ENCODE measurements at places on chromosomes 1 and 21.

DNA sequence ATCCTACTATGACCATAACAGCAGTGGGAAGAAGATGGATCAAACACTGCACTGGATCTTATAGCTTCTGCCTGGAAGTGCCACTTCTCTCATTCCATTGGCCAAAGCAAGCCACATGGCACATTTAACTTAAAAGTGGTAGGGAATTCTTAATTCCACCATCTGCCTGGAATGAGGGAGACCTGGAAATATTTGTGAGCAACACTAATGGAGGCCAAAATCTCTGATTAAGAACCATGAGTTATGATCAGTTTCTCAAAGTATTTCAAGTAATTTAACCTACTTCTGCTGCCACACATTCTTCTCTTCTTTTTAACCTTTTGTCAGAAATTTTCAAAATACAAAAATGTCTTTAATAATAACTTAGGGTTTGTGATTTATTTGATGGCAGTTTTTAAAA, 154.0 kb upstream of the C1orf87 start:
- DNase-seq, result peak; percentile 2

DNA sequence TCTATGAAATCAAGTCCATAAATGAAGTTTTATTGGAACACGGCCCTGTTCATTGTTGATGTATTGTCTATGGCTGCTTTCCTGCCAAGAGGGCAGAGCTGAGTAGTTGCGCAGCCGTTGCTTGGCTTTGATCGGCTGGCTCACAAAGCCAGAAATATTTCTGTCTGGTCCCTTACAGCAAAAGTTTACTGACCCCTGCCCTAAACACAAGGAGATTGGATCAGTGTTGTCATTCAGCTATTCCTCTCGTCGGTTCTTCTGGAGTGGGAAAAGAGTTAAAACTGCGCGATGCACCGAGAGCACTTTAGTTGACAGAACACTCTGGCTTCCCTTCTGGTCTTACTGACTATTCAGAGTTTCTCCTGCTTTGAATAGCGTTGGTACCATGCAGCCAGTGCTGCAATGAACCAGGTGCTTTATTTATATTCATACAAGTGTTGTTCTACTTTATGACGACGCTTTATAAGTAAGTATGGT, 868 bp downstream of the ZBTB40 start:
- DNase-seq, result peak; percentile 41

GRCh38 chr1:64934115-64934877, 32.1 kb downstream of the JAK1 start:
- DNase-seq, result peak; percentile 79

DNA sequence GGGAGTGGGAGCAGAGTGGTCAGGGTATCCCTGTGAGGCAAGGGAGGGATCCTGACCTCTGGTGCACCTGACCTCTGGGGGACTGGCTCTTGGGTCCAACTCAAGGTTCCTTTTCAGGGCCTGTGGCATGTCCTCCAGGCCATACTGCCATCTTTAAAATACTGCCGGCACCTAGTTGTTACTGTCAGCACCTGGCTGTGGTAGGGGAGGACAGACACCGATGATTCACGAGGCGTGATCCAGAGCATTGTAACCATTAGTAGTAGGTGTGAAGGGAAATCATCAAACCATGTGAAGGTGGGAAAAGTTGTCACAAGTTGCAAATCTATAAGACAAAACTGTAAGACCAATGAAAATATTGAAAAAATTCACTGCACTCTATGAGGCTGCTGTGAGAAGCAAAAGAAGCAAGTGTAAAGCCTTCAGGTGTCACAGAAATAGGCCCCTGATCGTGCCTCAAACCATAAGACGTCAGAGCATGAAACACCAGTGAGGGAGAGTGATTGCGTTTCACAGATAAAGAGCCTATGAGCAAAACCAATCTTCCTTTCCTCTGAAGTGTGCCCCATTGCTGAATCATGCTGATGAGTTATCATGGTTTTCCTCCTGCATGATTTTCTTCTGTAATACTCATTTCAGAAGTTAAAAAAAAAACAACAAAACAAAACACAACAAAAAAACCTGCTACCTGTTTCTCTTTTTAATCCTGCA, 55.3 kb downstream of the CDC7 start:
- peak; percentile 81 for DNase-seq

DNA sequence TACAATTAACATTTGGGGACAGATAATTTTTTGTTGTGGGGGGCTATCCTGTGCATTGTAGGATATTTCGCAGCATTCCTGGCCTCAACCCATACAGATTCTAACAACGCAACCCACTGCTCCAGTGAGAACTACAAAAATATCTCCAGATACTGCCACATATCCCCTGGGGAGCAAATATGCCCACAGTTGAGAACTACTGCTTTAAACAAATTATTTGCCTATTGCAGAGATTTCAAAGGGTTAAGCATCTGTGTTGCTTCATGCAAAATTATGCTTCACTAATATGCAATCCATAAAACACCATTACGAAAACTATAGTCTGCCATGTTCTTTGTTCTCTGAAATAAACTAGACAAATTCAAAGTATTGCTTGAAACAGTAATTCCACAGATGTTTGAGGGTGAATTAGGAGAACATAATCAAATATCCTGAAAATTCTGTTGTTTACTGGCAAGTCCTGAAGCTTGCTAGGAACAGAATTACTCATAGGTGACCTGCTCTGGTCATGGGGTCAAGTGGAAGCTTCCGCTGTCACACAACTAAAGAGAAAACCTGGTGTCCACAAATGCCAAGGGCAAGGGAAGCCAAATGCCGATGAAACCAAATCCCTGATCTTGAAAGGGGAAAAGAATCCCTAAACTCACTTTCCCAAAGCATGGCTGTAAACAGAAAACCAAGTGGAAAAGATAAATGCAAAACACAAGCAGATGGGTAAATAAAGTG, 149.4 kb downstream of the RERE start:
- DNase-seq, result no peak

DNA sequence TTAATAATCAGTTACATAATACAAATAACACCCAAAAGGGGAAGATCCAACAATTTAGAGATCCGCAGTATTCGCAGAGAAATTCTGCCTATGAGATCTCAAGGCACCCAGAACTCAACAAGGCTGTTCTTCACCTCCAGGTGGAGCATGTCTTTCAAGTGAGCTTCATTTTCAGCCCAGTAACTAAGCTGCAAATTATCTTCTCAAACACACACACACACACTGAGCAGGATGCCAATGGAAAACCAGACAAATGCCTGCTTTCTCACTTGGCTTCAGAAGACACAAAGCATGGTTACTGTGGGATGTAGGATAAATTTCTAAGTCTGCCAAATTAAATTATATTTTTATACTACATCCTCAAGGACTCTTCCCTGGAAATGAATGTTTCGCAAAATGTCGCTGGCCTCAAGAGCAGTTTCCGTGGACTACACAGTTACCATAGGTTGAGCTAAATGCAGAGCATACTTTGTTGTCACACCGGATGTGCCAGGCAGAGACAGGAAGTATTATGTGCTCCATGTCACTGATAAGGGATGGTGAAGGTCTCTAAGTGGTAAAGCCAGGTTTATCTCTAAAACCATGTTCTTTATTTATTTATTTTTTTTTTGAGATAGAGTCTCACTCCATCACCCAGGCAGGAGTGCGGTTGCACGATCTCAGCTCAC, 30.3 kb downstream of the UBR4 start:
- DNase-seq, result peak; percentile 24

- peak; percentile 60 for DNase-seq
These were observed 28.1 kb upstream of the TXLNA start for GRCh38 chr1:32151319-32151787.

DNA sequence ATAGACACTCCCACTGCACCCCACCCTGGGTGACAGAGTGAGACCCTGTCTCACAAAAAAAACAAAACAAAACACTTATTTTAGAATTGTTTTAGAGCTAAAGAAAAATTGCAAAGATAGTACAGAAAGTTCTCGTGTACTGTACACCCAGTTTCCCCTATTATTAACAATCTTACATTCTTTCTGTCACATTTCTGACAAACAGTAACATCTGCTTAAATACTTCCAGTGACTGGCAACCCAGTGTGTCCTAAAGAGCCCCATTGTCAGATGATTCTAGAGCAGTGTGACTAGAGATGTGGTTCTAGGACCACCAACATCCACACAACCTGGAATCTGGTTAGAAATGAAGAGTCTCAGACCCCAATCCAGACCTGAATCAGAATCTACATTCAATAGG, 90.5 kb downstream of the LEPR start:
- no peak for DNase-seq

DNA sequence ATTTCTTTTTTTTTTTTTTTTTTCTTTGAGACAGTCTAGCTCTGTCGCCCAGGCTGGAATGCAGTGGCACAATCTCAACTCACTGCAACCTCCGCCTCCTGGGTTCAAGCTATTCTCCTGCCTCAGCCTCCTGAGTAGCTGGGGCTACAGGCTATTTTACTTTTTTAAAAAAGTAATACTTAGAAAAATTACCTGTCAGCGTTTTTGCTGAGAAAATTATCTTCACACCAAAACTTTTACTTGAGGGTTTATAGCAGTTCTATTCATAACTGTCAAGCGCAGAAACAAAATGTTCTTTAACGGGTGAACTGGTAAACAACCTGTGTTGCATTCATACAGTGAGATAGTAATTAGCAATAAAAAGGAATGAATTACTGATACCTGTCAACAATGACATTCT, 1.5 kb upstream of the SLC25A24 start:
- DNase-seq, result no peak

GRCh38 chr1:152479792-152480595, 30.6 kb upstream of the LCE5A start:
- DNase-seq, result peak; percentile 29

GRCh38 chr1:178330848-178331497, 165.8 kb downstream of the CLEC20A start:
- no peak for DNase-seq

GRCh38 chr21:33977721-33978369, 62.2 kb upstream of the ATP5PO start:
- DNase-seq, result no peak

GRCh38 chr1:59401581-59401980, 104.7 kb downstream of the FGGY start:
- DNase-seq, result peak; percentile 16

DNA sequence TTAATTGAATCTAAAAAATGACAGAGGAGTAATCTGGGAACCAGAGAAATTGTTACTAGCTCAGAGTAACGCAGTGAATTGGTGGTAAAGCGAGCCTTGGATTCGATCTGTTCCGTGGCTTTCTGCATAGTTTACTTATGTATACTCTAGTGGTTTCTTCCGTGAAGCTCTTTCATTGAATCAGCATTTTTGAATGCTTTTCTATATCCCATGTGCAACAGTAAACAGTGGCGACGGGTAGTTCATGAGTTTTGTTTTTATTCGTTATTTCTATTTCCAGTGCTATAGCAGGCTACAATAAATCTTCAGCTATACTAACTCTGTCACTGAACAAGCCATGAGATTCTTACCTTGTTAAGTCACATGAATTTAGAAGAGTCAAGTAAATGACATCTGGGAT, 14.5 kb upstream of the MAP3K7CL start:
- DNase-seq, result no peak

DNA sequence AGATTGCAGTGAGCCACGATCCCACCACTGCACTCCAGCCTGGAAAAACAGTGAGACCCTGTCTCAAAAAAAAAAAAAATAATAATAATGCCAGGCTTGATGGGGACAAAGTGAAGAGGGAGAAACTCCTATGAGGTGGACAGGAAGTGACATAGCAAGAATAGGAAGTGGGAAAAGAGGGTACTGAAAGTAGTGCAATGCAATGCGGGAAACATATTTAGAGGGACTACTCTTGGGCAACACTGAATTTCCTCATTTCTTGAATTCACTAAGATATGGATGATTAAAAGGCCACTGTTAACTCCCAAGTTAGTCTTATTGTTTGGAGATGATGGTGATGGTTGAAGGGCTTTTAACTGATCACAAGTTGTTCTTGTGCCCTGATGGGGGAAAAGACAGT, 21.6 kb upstream of the KCNA2 start:
- no peak for DNase-seq

DNA sequence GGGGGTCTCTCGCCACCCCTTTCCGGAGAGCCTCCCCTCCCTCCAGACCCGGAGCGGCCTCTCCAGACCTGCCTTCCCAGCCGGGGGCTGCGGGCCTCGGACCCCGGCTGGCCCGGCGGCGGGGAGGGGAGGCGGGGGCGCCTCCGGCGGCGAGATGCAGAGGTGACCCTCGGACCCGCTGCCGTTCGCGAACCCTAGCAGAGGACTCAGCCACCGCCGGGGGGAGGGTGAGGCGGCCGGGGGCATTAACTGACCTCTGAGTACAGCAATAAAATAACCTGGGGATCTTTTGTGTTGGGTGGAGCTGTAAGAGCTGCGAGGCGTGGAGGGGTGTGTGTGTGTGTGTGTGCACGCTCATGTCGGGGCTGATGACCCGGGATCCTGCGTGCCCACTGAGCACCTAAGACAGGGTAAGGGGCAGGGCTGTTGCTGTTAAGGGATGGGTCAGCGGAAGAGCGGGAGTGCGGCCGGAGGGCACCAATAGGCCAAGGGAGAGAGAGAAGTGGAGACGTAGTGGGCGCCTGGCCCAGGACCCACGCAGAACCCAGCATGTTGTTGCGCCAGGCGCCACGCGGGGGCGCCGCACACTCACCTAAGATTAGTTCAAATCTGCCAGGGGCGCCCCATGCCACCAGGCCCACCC, 6.3 kb downstream of the HAPLN2 start:
- peak; percentile 47 for DNase-seq

DNA sequence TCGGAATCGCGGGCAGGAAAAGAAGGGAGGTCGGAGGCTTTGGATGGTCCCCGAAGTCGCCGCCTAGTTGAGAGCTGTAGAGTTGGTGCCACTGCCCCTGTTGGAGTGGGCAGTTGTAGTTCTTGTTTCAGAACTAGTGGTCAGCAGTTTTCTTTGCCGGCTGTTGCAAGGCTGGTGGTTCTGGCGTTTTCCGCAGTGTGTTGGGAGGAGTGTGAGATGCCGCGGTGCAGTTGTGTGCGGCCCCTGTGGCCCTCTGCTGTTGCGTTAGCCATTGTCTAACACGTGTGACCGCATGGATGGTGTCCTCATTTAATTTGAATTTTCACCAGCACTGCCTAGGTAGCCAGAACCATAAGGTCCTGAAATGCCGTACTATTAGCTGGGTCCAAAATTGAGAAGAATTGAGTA, 1.4 kb downstream of the ARF1 start:
- DNase-seq, result no peak

- DNase-seq, result no peak
These were observed 696 bp downstream of the GUK1 start for GRCh38 chr1:228140724-228141225.

DNA sequence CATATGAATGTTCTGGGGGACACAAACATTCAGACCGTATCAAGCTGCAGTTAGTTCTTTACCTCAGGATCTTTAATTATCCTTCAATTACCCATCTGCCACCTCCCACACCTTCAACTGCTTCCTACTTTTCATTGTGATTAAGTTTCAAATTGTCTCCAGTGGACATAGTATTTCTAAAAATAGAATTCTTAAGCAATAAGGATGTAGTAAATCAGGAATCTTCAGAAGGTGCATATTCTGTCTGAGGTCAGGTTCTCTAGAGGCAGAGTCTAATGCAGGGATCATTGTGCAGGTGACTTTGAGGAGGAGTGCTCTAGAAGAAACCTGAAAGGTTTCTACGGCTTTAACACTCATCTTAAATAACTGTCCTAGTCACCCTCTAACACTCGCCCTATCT, 102.6 kb upstream of the PPP2R5A start:
- no peak for DNase-seq

GRCh38 chr1:151009674-151010345, 1.6 kb downstream of the PRUNE1 start:
- DNase-seq, result no peak
